Fibroblast of the aortic adventitia (primary cell): ENCODE measurements at places on chromosomes 4 and X. TPM values are rescaled to one million over a fixed set of nuclear protein-coding genes. Genes with fewer than 3 reads are reported as not detected.

SLC6A14 gene
- not detected in 2 replicates for total RNA-seq

BST1 gene
- total RNA-seq = 19.7 and 54.9 TPM in 2 replicates

SNCA gene
- total RNA-seq = 2.3 TPM in 1 of 2 replicates, not detected in the other

TSPAN7 gene
- 0.09 and 0.82 TPM in 2 replicates for total RNA-seq

TGIF2LX gene
- not detected in 2 replicates for total RNA-seq
